Dermis microvascular lymphatic vessel endothelial cell (primary cell): ENCODE measurements at places on chromosomes 4 and X. TPM values are rescaled to one million over a fixed set of nuclear protein-coding genes. Genes with fewer than 3 reads are reported as not detected.

DNA sequence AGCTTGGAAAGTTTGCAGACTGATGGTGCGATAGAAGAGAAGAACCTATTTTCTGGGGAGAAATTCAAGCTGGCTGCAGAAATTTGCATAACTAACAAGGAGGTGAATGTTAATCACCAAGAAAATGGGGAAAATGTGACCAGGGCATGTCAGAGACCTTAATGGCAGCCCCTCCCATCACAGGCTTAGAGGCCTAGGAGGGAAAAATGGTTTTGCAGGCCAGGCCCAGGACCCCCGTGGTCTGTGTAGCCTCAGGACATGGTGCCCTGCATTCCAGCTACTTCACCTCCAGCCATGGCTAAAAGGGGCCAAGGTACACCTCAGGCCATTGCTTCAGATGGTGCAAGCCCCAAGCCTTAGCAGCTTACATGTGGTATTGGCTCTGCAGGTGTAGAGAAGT, 207.1 kb upstream of the CXorf66 start:
- DNase-seq, result no peak

The MTMR8 gene
- 0.26 and 0.51 TPM in 2 replicates for total RNA-seq

The PLAC8 gene
- total RNA-seq, result 0.25 and 0.39 TPM in 2 replicates

The CCNB3 gene
- 0.13 and 0.26 TPM in 2 replicates for total RNA-seq

The ADH1A gene
- total RNA-seq, result not detected in 2 replicates

GRCh38 chr4:120317713-120318112, 251.1 kb upstream of the MAD2L1 start:
- DNase-seq, result no peak

GRCh38 chrX:39750256-39750790, 347.4 kb downstream of the BCOR start:
- no peak for DNase-seq

The ATP11C gene
- 66.6 and 78.1 TPM in 2 replicates for total RNA-seq

The TMPRSS11E gene
- not detected in 2 replicates for total RNA-seq

- DNase-seq, result peak; percentile 39
Observed at GRCh38 chrX:139832718-139833309, 100.0 kb downstream of the ATP11C start.

DNA sequence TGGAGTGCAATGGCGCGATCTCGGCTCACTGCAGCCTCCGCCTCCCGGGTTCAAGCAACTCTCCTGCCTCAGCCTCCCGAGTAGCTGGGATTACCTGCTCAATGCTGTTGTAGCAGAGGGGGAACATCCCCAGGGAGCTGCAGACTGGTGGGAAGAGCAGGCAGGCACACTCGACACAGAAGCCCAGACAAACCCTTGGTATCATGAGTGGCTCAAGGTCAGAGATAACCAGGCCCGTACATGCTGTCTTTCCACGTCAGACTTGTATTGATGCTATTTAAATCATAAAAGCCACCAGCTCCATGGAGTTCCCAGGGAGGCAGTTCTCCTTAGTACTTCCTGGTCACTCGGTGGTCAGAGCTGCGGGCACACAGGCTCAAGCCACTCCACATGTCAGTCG, 33.2 kb downstream of the TRIML2 start:
- no peak for DNase-seq

- no peak for DNase-seq
Observed at GRCh38 chrX:118510111-118510510, 14.5 kb downstream of the DOCK11 start.

GRCh38 chr4:1770245-1770644, 22.8 kb upstream of the FGFR3 start:
- DNase-seq, result no peak

DNA sequence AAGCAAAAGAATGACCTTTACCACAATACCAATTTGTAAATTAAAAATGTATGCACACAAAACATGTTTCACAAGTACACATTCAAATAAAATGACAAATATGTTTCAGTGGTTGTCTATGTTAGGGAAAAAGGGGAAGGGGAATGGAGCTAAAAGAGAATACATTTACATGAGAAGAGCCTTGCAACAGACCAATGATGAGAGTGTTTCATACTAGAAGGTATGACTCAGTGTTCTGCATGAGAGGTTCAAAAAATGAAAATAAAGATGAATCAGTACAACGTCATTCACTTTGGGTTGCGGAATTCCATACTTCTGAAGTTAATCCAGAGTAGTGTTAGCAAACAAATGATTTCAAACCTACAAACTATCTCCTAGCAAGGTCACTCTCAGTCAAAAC, 51.7 kb downstream of the RPGR start:
- DNase-seq, result no peak

The ARHGAP36 gene
- not detected in 2 replicates for total RNA-seq

GRCh38 chrX:31420711-31421151, 348.9 kb upstream of the FTHL17 start:
- no peak for DNase-seq

The CXCL8 gene
- total RNA-seq, result 35.7 and 48.3 TPM in 2 replicates

The CPLX1 gene
- under 0.01 TPM in 1 of 2 replicates, not detected in the other for total RNA-seq

DNA sequence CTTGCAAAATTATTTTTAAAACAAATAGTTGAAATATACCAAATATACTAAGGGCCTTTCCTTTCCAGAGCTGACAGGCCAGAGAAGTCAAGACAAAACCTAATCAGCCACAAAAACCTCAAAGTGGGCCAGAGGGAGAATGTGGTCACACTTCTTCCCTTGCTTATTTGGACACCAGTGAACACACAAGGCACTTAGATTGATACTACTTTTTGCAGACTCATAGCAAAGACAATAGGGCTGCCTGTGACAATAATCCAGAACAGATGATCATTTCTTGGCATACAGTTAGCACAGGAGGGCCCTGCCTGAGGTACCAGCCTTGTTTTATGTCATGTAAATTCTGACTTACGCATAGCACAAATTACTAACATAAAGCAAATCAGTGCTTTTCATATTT, 215.7 kb upstream of the NEIL3 start:
- no peak for DNase-seq

DNA sequence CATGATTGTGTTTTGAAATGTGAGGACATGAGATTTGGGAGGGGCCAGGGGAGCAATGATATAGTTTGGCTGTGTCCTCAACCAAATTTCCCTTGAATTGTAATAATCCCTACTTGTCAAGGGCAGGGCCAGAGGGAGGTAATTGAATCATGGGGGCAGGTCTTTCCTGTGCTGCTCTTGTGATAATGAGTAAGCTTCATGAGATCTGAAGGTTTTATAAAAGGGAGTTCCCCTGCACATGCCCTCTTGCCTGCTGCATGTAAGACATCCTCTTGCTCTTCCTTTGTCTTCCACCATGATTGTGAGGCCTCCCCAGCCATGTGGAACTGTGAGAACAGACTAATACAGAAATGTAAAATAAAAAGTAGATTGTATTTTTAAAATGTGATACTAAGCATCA, 1294.9 kb downstream of the ADGRL3 start:
- DNase-seq, result no peak

GRCh38 chr4:149403081-149403480, 412.6 kb downstream of the IQCM start:
- DNase-seq, result no peak

DNA sequence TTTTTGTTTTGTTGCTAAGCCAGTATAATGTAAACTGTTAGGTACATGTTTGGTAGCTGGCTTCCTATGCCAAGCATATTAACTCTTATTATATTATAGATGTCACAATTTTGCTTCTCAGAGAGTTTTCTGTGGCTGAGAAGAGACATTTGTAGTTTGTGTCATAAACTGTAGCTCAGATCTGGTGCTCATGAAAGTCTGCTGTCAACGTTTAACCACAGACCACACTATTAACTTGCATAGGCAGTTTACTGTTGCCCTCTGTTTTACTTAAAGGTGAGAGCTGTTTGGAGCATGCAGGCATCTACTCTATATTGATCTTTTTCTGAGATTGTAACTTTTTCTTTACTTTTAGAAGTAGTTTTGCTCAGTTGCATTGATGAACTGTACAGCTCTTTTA, 166.8 kb downstream of the TLL1 start:
- no peak for DNase-seq

DNA sequence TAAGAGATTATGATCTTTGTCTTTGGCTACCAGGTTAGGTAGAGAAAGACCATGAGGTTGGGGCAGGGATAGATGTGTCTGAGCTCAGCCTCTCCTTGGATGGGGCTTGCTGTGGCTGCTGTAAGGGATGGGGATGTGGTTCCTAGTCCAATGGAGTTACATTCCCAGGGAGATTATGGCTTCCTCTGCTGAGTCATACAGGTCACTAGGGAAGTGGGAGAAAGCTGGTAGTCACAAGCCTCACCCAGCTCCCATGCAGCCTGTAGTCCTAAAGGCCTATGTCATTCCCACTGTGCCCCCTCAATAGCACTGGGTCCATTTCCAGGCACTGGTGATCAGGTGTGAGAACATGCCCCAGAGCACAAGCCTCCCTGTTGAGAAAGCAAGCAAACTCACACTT, 70.6 kb upstream of the CENPE start:
- DNase-seq, result no peak

- no peak for DNase-seq
Observed at GRCh38 chr4:149985981-149986380, 92.3 kb upstream of the DCLK2 start.

- DNase-seq, result no peak
Observed at GRCh38 chr4:95106408-95106928, 348.7 kb downstream of the BMPR1B start.

The CT45A1 gene
- not detected in 2 replicates for total RNA-seq

DNA sequence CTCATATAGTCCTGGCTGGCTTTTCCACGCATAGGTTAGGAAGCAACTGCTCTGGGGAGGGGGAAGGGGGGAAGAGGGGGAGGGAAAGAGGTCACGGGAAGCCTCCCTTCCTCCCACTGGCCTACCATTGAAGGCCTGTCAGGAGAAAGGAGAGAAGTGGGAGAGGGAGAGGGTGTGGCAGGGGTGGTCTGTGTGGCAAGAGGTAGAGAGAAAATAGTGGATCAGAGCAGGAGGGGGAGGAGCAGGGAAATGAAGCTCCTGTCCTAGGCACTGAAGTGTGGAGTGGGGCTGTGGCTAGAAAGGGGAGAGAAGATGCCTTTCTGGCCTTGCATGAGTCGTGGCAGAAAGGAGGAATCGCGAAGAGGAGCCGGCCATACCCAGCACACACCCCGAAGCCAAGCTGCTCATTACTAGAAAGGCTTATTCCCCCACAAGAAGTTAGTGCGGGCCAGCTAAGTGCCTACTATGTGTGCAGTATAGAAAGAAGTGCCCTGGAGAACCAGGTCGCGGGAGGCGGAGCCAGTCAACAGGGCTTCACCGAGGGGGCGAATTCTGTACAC, 1.1 kb upstream of the TMEM164 start:
- DNase-seq, result no peak

The PABPC5 gene
- total RNA-seq, result 0.90 and 1.5 TPM in 2 replicates

DNA sequence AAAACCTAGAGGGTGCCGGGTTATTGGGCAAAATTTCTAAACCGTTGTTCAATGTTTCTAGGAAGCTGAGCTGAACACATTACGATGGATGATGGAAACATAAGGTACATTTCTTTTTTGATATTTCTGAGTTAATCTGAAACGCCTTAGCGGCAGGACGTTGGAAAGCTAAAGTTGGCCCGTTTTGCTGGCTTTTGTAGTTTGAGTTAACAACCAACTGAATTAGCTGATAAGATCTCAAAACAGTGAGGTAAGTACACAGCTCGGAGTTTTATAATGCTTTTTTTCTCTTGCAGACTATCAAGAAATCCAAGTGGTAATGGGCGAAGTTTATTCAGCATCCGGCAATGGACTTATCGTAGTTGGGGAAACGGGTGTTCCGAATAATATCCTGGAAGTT, 73.5 kb downstream of the PRSS12 start:
- DNase-seq, result no peak

GRCh38 chr4:169361756-169362155, 91.0 kb upstream of the SH3RF1 start:
- DNase-seq, result peak; percentile 77

The SASH3 gene
- not detected in 2 replicates for total RNA-seq

- no peak for DNase-seq
Observed at GRCh38 chr4:27350161-27350560, 489.5 kb downstream of the STIM2 start.

DNA sequence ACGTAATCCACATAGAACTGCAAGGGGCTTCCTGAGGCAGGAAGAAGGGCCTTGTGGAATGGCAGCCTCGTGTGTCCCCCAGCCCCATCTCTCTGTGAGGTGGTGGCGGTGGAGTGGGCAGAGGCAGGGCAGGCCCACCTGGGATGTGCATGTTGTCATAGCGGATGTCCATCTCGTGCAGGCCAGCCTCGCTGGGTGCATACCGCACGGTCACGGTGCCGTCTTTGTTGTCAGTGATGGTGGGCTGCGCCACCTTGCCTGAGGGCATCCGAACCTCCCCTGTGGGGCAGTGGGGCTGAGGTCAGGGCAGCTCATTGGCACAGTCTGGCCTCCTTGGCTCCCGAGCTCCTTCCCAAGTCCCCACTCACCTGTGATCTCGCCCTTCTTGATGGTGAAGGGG, 20.4 kb downstream of the FLNA start:
- DNase-seq, result no peak

GRCh38 chrX:24301806-24302205, 12.1 kb downstream of the SUPT20HL2 start:
- no peak for DNase-seq

GRCh38 chrX:143854006-143854405, 29.9 kb upstream of the UBE2NL start:
- no peak for DNase-seq

DNA sequence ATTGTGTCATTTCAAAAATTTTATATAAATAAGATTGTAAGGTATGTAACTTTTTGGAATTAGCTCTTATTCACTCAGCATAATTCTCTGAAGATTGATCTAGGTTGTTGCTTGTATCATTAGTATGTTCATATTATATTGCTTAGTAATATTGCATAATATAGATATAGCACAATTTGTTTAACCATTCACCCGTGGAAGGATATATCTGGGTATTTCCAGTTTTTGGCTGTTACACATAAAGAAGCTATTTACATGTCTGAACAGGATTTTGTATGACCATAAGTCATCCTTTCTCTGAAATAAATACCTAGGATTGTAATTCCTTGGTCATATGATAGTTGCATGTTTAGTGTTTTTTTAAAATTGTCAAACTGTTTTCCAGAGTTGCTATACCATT, 82.5 kb downstream of the CPEB2 start:
- no peak for DNase-seq

GRCh38 chr4:184287697-184288255, 70.1 kb upstream of the ENPP6 start:
- DNase-seq, result no peak

The TCEAL9 gene
- total RNA-seq, result 44.4 and 48.3 TPM in 2 replicates

GRCh38 chr4:101693842-101694398, 96.6 kb upstream of the BANK1 start:
- no peak for DNase-seq
